ENCODE measurements at places on chromosomes 11 and 22. TPM values are rescaled to one million over a fixed set of nuclear protein-coding genes. Genes with fewer than 3 reads are reported as not detected.

DNA sequence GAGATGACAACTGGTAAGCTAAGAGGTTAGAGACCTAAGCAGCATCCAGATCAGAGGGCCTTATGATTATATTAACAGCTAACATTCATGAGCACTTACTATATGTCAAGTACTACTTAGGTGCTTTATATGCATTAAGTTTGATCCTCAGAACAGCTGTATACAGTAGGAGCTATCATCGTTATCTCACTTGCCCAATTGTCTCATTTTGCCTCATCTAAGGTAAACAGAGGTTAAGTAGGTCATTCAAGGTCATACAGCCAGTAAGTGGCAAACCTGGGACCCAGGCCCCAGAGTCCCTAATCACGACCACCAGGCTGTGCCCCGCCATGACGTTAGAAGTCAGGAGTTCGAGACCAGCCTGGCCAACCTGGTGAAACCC is 4.6 kb upstream of the POLR3H start:
- H3K4me1 ChIP-seq: peaks cover 10% of the 10 kb centered on the region
- DNase-seq: no peak
- no peaks in the 10 kb centered on the region for H3K27me3 ChIP-seq
- no peak overlapping the region for H3K27ac ChIP-seq
- H3K36me3 ChIP-seq: no peaks in the 10 kb centered on the region
- H3K4me3 ChIP-seq: no peak overlapping the region

DNA sequence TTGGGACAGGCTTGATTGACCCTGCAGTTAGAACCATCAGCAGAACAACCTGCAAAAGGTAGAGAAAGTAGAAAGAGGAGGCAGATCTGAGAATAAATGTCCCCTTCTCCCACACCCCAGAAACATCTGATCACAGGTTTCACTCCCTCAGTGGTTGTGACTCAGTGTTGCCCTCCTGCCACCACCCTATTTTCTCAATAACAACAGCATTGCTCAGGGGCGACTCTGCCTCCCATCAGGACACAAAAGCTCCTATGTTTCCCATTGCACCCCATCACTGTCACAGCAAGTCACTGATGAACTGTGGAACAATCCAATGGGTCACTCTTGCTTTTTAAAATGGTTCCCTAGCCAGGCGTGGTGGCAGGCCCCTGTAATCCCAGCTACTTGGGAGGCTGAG is 110.2 kb downstream of the RASSF10 start:
- H3K27ac ChIP-seq: no peak overlapping the region
- no peaks in the 10 kb centered on the region for H3K4me1 ChIP-seq
- DNase-seq: no peak
- H3K27me3 ChIP-seq: no peaks in the 10 kb centered on the region
- no peak overlapping the region for H3K4me3 ChIP-seq
- no peaks in the 10 kb centered on the region for H3K36me3 ChIP-seq

DNA sequence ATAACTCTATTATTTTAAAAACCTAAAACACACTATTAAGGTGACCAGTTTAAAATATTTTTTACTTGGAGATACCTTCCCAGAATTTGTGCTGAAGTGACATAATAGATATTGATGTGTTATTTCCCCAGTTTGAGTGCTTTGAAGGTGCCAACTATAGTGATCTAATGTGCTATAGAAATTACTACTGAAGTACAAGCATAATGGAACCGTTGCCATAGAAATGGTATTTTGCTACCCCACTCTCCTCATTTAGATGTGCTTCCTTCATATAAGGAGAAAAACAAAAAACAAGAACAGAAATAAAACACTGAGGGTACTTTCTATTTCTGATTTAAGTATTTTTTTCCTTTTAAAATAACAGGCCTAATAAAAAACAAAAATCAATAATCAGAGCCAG is 19.2 kb downstream of the DDI1 start:
- no peak overlapping the region for H3K4me3 ChIP-seq
- H3K36me3 ChIP-seq: no peaks in the 10 kb centered on the region
- no peak for DNase-seq
- no peaks in the 10 kb centered on the region for H3K27me3 ChIP-seq

DNA sequence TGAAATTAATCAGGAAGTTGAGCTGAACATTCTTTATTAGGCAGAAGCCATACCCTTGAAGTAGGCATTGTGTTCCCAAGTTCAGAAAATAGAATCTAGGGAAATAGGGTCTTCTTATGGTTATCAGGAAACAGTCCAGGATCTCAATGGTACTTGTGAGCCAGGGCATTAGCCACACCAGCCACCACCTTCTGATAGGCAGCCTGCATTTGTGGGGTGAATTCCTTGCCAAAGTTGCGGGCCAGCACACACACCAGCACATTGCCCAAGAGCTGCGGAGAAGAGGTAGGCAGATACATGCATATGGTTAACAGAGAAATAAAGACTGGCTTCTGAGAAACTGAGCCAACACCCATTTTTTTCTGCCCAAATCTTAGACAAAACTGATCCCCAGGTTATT is 1.5 kb downstream of the HBD start:
- no peaks in the 10 kb centered on the region for H3K36me3 ChIP-seq
- no peaks in the 10 kb centered on the region for H3K4me1 ChIP-seq
- no peak overlapping the region for H3K27ac ChIP-seq
- no peak for DNase-seq
- H3K27me3 ChIP-seq: no peaks in the 10 kb centered on the region

DNA sequence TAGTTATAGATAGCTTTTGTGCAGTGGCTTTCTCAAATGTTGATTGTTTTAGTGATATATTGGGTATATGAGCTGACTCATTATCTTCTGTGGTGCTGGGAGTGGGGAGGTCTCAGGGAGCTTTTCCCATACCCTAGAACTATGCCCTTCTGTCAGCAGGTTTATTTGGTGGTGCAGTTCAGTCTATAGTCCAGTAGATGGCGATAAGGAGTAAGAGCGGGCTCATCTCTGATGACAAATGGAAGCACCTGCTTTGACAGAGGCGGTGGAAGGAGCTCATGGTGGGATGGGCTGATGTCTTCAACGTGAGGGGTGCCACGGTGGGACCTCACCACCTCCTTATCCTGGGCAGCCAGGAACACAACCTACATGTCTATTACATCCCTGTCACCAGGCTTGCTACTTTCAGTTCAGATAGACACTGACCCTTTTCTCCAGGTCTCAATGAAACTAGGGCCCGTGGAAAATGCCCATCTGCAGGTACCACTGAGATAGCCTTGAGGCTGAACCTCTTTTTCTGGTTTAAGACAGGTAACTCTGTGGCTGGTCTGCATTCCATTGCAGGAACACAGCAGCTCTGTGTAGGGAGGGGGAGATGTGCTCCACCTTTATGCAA is 13.0 kb upstream of the OR6A2 start:
- peaks cover 4% of the 10 kb centered on the region for H3K4me1 ChIP-seq
- no peaks in the 10 kb centered on the region for H3K36me3 ChIP-seq
- H3K27ac ChIP-seq: no peak overlapping the region
- no peak for DNase-seq

- peaks cover 10% of the 10 kb centered on the region for H3K36me3 ChIP-seq
- H3K4me3 ChIP-seq: no peak overlapping the region
- no peak overlapping the region for H3K27ac ChIP-seq
- DNase-seq: no peak
Measured at GRCh38 chr11:44893308-44893822, 57.3 kb downstream of the TP53I11 start.

DNA sequence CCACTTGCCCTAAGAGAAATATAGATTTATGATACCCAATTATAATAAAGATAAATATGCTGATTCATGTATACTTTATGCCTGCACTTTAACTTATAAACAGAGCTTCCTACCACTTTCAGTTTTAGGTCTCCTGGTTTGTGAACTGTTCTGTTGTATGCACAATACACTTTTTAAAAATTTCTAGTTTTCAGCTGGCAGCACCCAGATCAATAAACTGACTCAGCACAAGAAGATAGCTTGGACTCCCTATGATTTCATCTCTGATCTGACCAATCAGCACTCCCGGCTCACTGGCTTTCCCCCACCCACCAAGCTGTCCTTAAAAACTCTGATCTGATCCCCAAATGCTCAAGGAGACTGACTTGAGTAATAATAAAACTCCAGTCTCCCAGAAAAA is 33.5 kb upstream of the FAM181B start:
- H3K4me1 ChIP-seq: no peaks in the 10 kb centered on the region
- H3K27me3 ChIP-seq: no peaks in the 10 kb centered on the region
- H3K27ac ChIP-seq: no peak overlapping the region
- no peaks in the 10 kb centered on the region for H3K36me3 ChIP-seq

- H3K27me3 ChIP-seq: no peaks in the 10 kb centered on the region
- H3K36me3 ChIP-seq: no peaks in the 10 kb centered on the region
- H3K4me1 ChIP-seq: no peaks in the 10 kb centered on the region
- H3K27ac ChIP-seq: no peak overlapping the region
- DNase-seq: no peak
Measured at GRCh38 chr11:2516276-2517015, 71.6 kb downstream of the KCNQ1 start.

DNA sequence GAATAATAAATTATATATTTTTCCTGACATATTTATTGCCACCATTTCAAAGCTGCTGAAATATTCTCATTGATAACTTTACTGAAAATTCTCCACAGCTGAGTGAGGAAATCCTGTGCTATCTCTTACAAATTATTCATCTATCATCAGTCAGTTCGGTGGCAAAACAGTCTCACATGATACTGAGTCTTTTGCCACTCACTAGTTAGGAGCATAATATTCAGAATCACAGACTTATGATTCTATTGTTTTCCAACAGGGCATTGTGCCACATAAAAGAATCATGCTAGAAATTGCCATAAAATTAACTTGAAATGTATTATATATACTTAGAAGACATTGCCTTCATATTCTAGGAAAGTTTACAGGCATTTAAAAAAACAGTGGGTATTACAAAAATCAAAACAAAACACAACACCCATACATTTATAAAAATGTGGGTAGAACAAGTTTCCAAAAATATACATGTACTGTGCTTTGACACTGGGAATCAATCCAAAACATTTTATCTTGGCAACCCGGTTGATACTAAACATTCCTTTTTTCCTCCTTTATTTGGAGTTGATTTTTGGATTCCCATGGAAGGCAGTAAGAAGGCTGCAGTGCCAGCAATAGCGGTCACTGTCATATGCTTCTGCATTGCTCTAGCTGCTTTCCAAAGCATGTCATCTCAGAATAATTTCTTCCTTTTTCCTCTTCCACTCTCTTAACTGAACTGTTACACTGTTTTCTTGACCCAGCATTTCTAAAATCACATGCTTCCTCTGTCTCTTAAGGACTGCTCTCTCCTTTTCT is 42.5 kb downstream of the ATG16L2 start:
- no peak for DNase-seq
- H3K4me1 ChIP-seq: no peaks in the 10 kb centered on the region
- H3K36me3 ChIP-seq: peaks cover 2% of the 10 kb centered on the region
- H3K4me3 ChIP-seq: no peak overlapping the region
- H3K27me3 ChIP-seq: no peaks in the 10 kb centered on the region

The SLC22A9 gene
- total RNA-seq: not detected

The HBB gene
- total RNA-seq: 0.45 TPM

The SIK2 gene
- 5.8 TPM for total RNA-seq

The MUC15 gene
- not detected for total RNA-seq

The NFAM1 gene
- total RNA-seq: 0.38 TPM

The PIH1D2 gene
- not detected for total RNA-seq

Measured in CD4-positive, alpha-beta T cell (primary cell).